ENCODE measurements at places on chromosomes 3 and 15. TPM values are rescaled to one million over a fixed set of nuclear protein-coding genes. Genes with fewer than 3 reads are reported as not detected.

Gene PLSCR1
- polyA plus RNA-seq, result 23.5 TPM

Gene NAA80
- 14.3 TPM for polyA plus RNA-seq

Gene KLHL25
- 35.6 TPM for polyA plus RNA-seq

Gene PRR23A
- not detected for polyA plus RNA-seq

Gene HDAC11
- 39.8 TPM for polyA plus RNA-seq

Gene ARHGAP11A
- 21.3 TPM for polyA plus RNA-seq

Gene NPAP1
- 0.40 TPM for polyA plus RNA-seq

Gene SCN5A
- polyA plus RNA-seq, result 1.6 TPM

Gene TEX264
- polyA plus RNA-seq, result 51.4 TPM

Gene ZMAT3
- 14.5 TPM for polyA plus RNA-seq

Gene SLC12A1
- polyA plus RNA-seq, result 3.0 TPM

Gene GLCE
- 25.6 TPM for polyA plus RNA-seq

Gene SLC12A6
- 31.4 TPM for polyA plus RNA-seq

Gene GORASP1
- 98.8 TPM for polyA plus RNA-seq

Gene GOLGA6L4
- polyA plus RNA-seq, result 15.8 TPM

Gene DZIP1L
- 14.5 TPM for polyA plus RNA-seq

Gene CD200R1
- 0.68 TPM for polyA plus RNA-seq

Gene CPN2
- polyA plus RNA-seq, result not detected

Gene CGNL1
- 17.3 TPM for polyA plus RNA-seq

Gene GRIP2
- 24.2 TPM for polyA plus RNA-seq

Gene WNT5A
- polyA plus RNA-seq, result 23.2 TPM

Gene ACOX2
- 20.1 TPM for polyA plus RNA-seq

Gene IMPG2
- 0.81 TPM for polyA plus RNA-seq

Gene SGO1
- 4.9 TPM for polyA plus RNA-seq

Gene SLC51A
- 8.6 TPM for polyA plus RNA-seq

Gene CYB561D2
- polyA plus RNA-seq, result 16.1 TPM

Gene FAM3D
- polyA plus RNA-seq, result not detected

Gene IQCF5
- not detected for polyA plus RNA-seq

Gene GOLGA6D
- polyA plus RNA-seq, result 0.45 TPM

Gene PLSCR2
- not detected for polyA plus RNA-seq

Gene ARGFX
- polyA plus RNA-seq, result not detected

Gene P3H2
- polyA plus RNA-seq, result 9.7 TPM

Gene CMTM6
- polyA plus RNA-seq, result 29.7 TPM

Gene LRTM1
- 0.44 TPM for polyA plus RNA-seq

Gene PAK6
- 25.6 TPM for polyA plus RNA-seq

Gene RGMA
- 356 TPM for polyA plus RNA-seq

Gene CA12
- polyA plus RNA-seq, result 8.2 TPM

Gene CIP2A
- polyA plus RNA-seq, result 13.8 TPM

Gene CACNA2D3
- 32.6 TPM for polyA plus RNA-seq

Gene CFAP92
- polyA plus RNA-seq, result 4.5 TPM

Gene PCSK6
- 11.1 TPM for polyA plus RNA-seq

Gene A4GNT
- 0.33 TPM for polyA plus RNA-seq

Gene CCR9
- polyA plus RNA-seq, result 0.51 TPM

Gene PIERCE2
- 4.5 TPM for polyA plus RNA-seq

Gene AMT
- polyA plus RNA-seq, result 19.6 TPM

Gene WWTR1
- 41.7 TPM for polyA plus RNA-seq

Gene SNX22
- 35.2 TPM for polyA plus RNA-seq

Gene VWA5B2
- 55.5 TPM for polyA plus RNA-seq

Gene PXK
- polyA plus RNA-seq, result 44.0 TPM

Measured in spinal cord (tissue), 10 donors.